MCF 10A (cell line): ENCODE measurements at places on chromosomes 16 and 17. TPM values are rescaled to one million over a fixed set of nuclear protein-coding genes. Genes with fewer than 3 reads are reported as not detected.

Gene FBXO39
- 1.4 and 1.7 TPM in 2 replicates for total RNA-seq

Gene OTOP3
- not detected in 2 replicates for total RNA-seq

Gene CLEC19A
- not detected in 2 replicates for total RNA-seq

Gene SLC2A4
- total RNA-seq: not detected in 2 replicates

Gene FA2H
- not detected in 2 replicates for total RNA-seq

Gene LRRC75A
- total RNA-seq: 0.29 and 0.30 TPM in 2 replicates
